ENCODE measurements at places on chromosomes 4 and X. TPM values are rescaled to one million over a fixed set of nuclear protein-coding genes. Genes with fewer than 3 reads are reported as not detected.

GRCh38 chr4:147370473-147370872 lies 110.4 kb upstream of the EDNRA start:
- DNase-seq: no peak

The HPRT1 gene
- polyA plus RNA-seq: 49.5 TPM

GRCh38 chr4:41132055-41132683 lies 82.2 kb downstream of the APBB2 start:
- DNase-seq: no peak

The ARX gene
- polyA plus RNA-seq: not detected

- DNase-seq: no peak
Measured at GRCh38 chrX:27807690-27808089, at the start of gene MAGEB10. Gene MAGEB10 (plus strand): TSS chrX:27807990. CDS start chrX:27821307, 13,317 bp downstream.

Data from right renal pelvis (tissue), 4 donors.